ENCODE measurements at places on chromosomes 11 and 22.

- DNase-seq, result peak; percentile 48
These were observed 42.5 kb downstream of the LARGE2 start for GRCh38 chr11:45964911-45965389.

GRCh38 chr11:94958121-94958696 lies 15.1 kb downstream of the CWC15 start:
- no peak for DNase-seq

GRCh38 chr11:3984896-3985295 lies 109.7 kb upstream of the RRM1 start:
- DNase-seq, result peak; percentile 36

GRCh38 chr11:81342966-81343365 lies 1390.7 kb downstream of the FAM181B start:
- DNase-seq, result no peak

- no peak for DNase-seq
These were observed 336.8 kb upstream of the NCAM1 start for GRCh38 chr11:112624431-112624830.

DNA sequence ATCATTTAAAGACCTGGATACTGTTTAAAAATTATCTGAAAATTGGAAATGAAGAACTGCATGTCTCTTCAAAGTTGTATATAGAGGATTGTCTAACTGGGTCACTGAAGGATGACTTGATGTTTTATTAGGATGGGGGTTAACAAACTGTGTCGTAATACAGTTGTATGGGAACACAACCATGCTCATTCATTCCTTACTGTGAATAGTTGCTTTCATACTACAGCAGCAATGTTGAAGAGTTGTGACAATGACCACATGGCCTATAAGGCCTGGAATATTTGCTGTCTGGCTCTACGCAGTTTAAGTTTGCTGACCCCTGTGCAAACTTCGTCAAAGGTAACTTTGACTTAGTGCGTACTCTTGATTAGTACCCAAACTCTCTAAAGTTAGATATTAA lies 38.4 kb downstream of the FDX1 start:
- DNase-seq, result no peak

GRCh38 chr22:35314161-35314942 lies 14.7 kb downstream of the TOM1 start:
- peak; percentile 12 for DNase-seq

DNA sequence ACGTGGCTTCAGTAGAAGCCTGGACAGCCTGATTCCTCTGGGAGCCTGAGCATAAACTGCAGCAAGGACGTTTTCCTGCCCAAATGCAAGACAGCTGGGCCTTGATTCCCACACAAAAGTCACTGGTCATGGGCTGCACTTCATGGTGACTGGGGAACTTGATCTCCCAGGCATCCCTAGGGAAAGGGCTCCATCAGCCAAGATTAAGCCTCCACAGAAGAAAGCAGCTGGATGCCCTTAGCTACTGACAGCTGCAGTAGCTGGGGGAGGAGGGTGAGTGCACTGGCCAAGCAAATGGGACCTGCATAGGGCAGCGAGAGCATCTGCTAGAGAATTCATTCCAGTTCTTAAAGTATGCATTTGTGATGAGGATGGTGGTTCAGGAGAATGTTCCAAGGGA lies 267.4 kb upstream of the ISX start:
- no peak for DNase-seq

DNA sequence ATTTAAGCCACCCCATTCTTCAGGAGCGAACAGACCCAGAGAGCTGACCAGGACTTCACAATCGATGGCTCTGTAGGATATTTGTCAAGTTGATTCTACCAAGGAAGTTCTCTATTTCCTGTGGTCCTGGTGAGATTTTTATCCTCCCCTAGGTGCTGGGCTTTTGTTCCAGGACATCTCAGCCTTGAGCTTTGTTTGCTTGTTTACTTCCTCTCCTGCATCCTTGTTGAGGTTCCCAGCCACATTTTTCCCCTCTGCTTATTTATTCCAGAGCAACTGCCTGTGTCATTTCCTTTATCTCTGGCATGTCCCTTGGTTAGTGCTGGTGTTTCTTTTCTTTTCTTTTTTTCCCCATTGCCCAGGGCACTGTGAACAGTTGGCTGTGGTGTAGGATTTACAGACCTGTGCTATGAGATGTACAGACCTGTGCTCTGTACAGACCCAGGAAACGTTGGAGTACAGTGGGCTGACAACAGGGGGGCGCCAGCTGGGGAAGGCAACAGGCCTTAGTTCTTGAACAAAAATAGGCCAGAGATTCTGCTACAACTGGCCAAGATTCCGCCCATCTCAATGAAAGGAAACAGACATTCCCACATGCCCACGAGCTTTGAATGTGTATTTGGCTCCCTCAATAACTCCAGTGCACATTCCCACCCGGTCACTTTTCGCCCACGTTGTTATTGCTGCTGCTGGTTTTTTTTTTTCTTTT lies 235.9 kb upstream of the DDI1 start:
- DNase-seq, result no peak

DNA sequence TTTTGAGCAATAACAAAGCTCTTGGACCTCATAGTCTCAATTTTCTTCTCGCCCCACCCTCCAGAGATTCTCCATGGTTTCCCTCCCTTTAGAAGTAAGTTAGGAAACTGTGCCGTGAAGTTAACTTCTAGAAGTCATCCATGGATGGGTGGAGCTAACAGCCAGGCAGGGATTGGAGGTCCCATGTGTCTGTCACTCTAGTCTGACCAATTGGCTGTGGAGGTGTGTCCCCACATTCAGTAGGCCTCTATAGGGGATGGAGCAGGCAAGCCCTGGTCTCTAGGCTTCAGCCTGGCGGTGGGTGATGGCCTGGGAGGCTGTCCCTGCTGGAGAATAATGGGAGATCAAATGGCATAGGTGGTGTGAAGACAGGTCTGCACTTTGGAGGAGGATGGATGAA lies 50.7 kb downstream of the TP53I11 start:
- DNase-seq, result peak; percentile 35

GRCh38 chr11:111479666-111480065 lies 32.5 kb downstream of the BTG4 start:
- no peak for DNase-seq

DNA sequence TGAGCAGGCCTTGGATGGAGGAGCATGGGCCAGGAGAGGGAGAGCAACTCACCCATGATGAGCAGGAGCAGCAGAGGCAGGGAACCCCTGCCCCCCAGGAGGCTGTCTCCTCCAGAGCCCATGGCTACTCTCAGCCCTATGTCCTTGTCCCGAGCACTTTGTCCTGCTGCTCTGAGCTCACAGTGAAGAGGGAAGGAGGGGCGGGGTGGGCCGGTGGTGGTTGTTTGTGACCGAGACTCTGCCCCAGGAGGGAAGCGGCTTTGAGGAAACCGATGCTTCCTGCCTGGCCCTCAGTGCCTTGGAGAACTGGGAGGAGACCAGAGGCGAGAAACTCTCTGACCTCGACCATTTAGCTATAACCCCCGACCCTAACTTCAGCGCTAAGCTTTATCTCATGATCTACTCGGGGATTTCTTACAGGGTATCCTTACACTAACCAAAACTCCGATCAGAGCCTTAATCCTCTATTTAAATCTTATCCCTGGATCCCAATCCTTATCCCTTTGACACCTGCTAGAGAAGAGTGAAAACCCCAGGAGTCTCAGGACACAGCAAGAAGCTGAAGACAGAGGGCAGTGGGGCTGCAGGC lies at the start of gene ROBO4:
TSS of gene ROBO4 (minus strand) at position 192 of the 589 bp plus-strand sequence. CDS start at position 122, 70 bp downstream.
- no peak for DNase-seq

DNA sequence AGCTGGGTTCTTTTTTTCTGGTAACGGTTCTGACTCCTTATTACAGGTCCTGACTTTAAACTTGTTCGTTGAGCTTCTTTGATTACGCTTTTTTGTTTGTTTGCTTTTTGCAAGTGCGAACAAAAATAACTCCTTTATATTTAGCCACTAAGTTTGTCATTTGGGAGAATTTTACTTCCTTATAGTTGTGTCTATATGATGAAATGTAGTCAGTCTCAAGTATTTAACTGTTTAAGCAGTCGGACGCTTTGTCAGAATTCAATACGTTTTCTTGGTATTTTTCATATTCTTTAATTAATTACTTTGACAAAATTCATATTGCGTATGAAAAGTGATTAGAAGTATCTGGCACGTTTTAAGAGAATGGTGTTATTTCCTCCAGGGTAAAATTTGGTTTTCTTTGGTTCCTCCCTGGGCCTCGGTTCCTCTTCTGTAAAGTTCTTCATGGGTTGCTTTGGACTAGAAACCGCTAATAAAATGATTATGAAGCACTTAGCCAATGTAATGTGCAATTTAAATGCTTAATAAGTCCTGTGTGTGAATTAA lies 1.3 kb downstream of the CBL start:
- no peak for DNase-seq

- no peak for DNase-seq
These were observed 7.0 kb downstream of the PRDX5 start for GRCh38 chr11:64324692-64325469.

DNA sequence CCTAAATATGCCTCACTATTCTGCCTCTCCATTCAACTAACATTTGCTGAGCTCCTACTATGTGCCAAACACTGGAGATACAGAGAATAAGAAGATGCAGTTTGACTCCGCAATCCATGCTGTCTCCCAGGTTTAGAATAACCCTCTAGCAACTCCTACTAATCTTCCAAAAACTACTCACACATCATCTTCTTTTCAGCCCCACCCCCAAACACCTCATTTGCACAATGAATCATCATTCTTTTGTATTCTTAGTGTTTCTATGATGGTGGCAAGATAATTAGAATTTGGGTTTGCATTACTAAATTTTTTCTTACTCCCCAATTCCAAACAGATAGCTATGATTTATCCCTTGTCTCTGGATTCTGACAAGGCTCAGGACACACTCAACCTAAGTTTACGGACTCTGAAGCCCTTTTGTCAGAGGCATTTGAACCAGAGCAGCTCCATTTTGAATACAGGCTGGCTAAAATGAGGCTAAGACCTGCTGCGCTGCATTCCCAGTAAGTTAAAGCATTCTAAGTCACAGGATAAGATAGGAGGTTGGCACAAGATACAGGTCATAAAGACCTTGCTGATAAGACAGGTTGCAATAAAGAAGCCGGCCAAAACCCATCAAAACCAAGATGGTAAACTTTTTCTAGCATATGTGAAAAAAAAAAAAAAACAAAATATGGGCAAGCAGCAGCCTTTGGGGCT lies 1038.9 kb downstream of the DLG2 start:
- no peak for DNase-seq

- DNase-seq, result no peak
These were observed 11.0 kb downstream of the CSDC2 start for GRCh38 chr22:41571786-41572185.

DNA sequence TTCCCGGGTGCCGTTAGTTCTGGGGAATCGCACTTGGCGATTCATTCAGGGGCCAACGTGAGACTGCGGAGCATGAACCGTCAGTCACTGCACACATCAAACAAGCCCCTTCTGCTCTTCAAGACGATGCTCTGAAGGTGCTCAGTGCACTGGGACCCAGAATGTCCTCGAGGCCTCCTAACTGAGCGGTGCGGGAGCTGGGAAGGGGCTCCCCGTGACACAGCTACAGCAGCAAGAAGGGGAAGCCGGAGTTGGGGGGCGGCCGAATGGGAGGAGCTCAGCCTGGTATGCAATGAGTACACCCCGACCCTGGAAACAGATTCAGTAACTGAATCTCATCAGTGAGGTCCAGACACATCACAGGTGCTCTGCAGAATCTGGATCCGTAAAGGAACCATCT lies 150.8 kb downstream of the SHANK2 start:
- DNase-seq, result no peak

DNA sequence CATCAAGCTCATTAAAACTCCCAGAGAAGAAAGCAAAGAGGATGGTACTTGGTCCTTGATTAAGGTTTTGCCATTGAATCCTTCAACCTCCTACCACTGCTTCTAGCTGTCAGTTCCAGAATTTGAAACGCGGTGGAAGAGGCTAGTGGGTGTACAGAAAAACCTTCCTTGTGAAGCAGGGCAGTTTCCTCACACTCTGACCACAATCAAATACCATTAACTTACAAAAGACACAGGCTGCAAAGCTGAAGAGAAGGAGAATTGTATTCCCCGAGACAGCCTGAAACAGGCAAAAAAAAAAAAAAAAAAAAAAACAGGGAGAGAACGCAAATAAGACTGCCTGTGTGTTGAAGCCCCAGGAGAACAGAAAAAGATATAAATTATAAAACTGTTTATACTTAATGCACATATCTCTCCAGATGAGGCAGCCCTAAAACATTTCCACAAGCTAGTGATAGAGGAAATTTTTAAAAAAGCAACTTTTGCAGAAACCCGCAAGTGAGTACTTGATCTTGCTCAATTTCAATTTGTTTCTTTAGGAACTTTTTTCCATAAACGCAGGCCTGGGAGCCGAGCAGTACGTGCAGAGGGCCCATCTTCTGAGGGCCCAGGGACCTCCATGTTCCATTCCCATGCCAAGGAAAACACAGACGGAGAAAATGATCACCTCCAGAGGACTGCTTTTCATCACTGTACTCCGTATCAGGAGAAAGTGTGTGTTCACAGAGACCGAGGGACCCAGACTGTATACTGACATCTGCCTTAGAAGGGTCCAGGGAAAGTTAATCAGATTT lies 218.7 kb upstream of the BLID start:
- no peak for DNase-seq

GRCh38 chr11:112128483-112129121 lies 35.3 kb downstream of the IL18 start:
- no peak for DNase-seq

- no peak for DNase-seq
These were observed 18.3 kb downstream of the PRSS23 start for GRCh38 chr11:86818462-86819192.

GRCh38 chr11:100888836-100889235 lies 201.7 kb downstream of the ARHGAP42 start:
- no peak for DNase-seq

GRCh38 chr22:39589875-39590274 lies 19.3 kb downstream of the CACNA1I start:
- no peak for DNase-seq

DNA sequence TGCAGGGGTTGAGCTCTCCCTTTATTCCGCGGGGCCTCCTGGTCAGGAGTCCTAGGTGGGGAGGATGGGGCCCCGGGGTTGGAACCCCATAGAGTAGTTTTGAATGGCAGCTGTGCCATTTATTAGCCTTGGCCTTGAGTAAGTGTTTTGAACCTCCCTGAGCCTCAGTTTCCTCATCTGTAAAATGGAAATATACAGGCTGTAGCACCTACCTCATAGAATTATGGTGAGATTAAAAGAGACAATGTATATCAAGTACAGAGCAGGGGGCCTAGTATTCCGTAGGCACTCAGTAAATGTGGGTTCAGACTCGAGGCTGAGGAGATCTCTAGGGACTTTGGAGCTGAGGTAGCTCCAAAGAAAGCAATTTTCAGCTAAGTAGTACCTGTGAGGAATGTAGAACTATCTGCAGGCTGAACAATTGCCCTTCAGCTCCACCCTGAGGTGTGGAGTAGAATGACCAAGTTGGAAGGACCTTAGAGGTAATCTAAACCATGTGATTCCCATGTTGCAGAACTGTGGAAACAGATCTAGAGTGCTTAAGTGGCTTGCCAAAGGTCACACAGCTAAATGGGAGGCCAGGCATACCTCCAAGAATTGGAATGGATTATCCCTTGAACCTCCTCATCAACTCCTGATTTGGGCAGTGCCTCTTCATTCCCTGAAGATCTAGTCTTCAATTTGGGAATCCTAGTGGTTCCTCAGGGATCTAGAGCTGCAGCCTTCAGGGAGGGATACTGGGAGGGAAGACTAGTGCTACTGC lies 682 bp downstream of the PGAP2 start:
- no peak for DNase-seq

GRCh38 chr11:120215634-120216033 lies 4.8 kb downstream of the OAF start:
- DNase-seq, result no peak
